Hippocampal formation (tissue), 2 donors: ENCODE measurements at places on chromosomes 3 and 15.

DNA sequence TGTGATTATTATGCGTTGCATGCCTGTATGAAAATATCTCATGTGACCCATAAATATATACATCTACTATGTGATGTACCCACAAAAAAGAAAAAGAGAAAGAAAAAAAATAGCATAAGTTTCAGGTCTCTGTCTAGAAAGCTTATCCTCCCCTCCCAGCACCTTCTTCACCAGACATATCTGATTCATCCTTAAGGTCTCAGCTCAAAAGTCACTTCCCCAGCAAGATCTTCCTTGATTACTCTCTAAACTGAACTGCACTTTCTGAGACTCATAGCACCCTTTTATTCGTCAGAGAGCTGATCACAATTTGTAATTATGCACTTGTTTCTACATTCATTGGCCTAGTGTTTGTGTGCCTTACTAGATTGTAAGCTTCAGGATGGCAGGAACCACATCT lies 11.1 kb upstream of the PTPN9 start:
- no peak for DNase-seq

- DNase-seq = no peak
Measured at GRCh38 chr3:172673210-172673679, 37.6 kb downstream of the NCEH1 start.

- peak; percentile 10 for DNase-seq
Measured at GRCh38 chr15:93235926-93236780, 147.1 kb upstream of the RGMA start.

DNA sequence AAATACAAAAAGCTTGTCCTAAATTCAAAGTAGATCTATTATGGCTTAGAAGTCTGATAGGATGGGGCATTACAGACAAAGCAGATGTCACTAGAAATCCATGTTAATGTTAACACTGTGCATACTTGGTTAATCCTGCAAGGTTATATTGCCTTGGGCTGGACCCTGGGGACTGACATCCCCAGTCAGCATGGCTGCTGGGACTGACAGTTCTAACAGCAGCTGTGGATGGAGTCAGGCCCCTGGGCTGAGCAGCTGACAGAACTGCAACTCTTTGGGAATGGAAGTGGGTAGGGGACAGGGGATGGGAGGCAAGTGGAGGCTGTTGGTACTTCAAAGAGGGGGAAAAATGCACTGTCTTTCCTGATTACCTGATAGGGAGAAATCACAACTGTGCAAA lies 7.5 kb downstream of the P2RY1 start:
- no peak for DNase-seq

GRCh38 chr3:147836330-147836729 lies 427.2 kb downstream of the ZIC1 start:
- DNase-seq = no peak

- DNase-seq = no peak
Measured at GRCh38 chr3:177753451-177754155, 556.3 kb upstream of the TBL1XR1 start.

- DNase-seq = no peak
Measured at GRCh38 chr3:11721479-11721878, 77.8 kb upstream of the VGLL4 start.

DNA sequence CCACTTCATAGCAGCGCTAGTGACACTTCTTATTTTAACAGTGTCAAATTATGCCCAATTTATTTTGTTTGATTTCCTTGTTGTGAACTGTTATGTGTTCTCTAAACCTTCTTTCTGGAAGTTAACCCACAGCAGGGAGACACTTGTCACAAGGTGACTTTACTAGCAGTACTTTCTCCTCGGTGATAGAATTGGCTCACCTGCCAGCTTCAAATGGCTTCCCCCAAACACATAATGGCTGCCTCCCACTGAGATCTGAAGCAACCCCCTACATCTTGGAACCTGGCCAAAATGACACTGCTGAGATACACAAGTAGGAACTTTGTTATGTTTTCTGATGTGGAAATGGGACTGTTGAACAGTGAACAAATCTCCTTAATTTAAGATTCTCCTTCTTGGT lies 238.8 kb upstream of the DPH6 start:
- no peak for DNase-seq

DNA sequence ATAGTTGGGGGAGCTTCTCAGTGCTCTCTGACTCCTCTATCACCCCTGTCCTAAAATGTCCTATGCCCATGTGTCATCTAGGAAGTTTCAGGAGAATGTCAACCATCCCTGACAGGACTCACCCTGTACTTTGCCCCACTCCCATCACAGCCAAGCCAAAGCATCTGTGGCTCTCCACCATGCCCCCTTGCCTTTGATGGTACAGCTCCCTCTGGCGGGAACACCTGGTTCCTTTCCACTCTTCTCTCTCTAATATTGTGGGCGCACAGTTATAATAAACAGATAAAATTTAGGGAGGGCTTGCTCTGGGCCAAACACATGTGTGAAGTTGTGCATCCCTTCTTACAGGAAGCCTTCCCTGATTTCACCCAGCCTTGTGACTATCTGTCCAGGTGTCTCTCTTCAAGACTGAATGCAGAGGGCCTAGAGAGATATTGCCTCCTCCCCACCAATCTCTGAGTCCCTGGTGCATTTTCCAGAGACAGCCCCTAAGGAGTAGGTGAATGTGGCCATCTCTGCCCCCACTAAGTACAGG lies 62.8 kb downstream of the ISG20 start:
- DNase-seq = no peak

DNA sequence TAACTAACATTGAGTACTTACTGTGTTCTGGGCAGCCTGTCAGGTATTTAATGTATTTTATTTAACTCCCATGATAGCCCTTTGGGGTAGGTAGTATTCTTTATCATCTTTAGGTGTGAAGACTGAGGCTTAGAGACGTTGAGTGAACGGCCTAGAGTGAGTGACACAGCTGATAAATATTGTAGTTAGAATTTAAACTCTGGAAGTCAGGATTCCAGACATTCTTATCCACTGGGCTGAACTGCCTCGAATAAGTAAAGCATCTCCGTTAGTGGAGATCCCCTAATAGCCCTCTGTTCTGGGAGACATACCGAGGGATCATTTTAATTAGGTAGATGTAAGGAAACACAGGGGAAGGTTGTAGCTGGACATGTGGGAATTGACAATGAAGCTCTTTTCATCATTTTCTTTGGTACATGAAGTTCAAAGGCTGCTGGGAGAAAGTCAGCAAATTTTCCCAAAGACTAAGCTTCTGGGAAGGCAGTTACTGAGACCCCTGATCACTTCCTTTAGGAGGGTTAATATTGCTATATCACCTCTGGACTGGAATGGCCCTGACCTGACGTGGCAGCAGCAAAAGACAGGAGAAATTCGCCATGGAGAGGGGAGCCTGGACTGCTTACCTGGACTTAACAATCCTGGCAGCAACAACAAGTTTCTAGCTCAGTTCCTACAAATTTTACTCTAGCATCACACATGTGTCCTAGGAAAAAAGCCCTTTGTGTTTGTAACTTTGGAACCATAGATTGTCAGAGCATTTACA lies 11.7 kb upstream of the PDCD6IP start:
- no peak for DNase-seq

DNA sequence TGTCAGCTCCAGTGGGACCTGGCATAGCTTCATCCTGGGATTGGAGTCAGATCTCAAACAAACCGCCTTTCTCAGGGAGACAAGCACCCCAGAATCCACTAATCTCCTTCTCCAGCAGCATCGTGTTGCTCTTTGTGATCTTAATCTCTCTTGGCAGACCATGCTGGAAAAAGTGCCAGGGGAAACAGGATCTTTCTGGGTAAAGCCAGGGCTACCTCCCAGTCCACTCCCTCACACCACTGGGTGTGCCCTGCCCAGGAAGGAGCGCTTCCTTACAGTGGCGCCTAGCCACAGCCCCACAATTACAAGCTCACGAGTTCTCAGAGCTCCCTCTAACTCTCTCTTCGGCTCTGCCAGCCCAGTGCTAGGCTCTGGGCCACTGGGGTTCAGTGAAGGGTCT lies 32.2 kb downstream of the RPLP1 start:
- no peak for DNase-seq
